CD4-positive, alpha-beta T cell treated with Interleukin-15 for 1 hour (primary cell): ENCODE measurements at places on chromosomes 5 and 9.

GRCh38 chr5:155983954-155984353 is 343.0 kb upstream of the SGCD start:
- no peak for DNase-seq

- DNase-seq = no peak
Observed at GRCh38 chr5:32503261-32503660, 58.7 kb upstream of the ZFR start.

DNA sequence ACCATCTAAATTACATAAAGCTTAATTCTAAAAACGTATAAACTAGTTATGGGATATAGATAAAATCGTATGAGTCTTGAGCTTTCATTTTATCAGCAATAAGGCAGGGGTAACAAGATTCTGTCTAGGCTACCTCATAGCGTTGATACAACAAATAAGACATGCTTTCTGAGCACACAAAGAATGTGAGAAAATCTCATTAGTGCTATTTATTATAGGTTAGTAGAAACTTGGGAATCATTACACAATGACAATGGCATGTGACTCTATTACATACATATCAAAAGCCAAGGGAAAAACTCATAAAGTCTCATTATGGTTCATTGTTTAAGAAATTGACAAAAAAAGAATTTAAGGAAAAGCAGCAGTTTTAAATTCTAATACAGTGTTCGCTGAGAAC is 448.6 kb downstream of the PLK2 start:
- no peak for DNase-seq

- no peak for DNase-seq
Observed at GRCh38 chr5:127935398-127935797, 148.2 kb upstream of the SLC12A2 start.

DNA sequence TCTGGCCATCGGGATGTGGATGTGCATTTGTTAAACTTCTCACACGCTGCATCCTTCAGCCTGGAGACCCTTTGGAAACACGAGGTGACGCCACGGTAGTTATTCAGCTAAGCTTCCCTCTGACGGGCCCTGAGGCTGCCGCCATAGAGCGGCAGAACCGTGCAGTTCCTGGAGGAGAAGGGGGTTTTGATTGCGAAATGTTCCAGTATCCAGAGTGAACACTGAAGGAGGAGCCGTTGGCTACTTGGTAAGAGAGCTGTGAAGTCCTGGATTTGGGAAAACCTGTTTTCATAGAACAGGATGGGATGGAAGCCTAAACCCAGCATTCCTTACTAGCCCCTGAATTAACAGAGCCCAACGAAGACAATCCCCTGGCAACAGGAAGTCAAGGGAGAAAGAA is 23.0 kb upstream of the EXOC3 start:
- DNase-seq = no peak

DNA sequence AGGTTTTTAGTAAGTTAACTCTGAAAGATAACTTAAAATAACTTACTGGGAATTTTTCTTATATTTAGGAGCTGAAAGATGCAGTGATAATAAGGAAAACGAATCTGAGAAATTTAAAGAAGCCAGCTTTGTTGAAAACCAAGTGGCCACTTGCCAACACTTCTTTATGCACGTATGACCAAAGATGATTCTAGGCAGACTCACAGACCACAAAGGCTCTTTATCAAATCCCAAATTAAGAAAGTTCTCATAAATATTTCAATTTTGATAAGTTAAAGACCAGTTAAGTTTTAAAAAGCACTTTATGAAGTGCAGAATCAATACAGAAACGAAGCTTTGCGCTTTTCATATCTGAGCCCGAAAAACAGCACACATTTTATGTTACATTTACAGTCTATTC is 1.5 kb downstream of the AFF4 start:
- DNase-seq = no peak

GRCh38 chr9:134686896-134687295 is 45.3 kb downstream of the COL5A1 start:
- no peak for DNase-seq

DNA sequence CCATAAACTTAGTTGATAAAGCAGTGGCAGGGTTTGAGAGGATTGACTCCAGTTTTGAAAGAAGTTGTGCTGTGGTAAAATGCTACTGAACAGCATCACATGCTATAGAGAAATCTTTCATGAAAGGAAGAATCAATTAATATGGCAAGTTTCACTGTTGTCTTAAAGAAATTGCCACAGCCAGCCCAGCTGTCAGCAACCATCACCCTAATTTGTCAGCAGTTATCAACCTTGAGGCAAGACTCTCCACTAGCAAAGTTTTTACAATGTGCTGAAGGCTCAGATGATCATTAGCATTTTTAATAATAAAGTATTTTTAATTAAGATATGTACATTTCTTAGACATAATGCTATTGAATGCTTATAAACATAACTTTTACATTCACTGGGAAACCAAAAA is 101.0 kb upstream of the SH3GL2 start:
- DNase-seq = no peak
